ENCODE measurements at places on chromosomes 7 and 10.
A peak's percentile ranks its signal among the peaks of the same experiment; 100 is the strongest.

DNA sequence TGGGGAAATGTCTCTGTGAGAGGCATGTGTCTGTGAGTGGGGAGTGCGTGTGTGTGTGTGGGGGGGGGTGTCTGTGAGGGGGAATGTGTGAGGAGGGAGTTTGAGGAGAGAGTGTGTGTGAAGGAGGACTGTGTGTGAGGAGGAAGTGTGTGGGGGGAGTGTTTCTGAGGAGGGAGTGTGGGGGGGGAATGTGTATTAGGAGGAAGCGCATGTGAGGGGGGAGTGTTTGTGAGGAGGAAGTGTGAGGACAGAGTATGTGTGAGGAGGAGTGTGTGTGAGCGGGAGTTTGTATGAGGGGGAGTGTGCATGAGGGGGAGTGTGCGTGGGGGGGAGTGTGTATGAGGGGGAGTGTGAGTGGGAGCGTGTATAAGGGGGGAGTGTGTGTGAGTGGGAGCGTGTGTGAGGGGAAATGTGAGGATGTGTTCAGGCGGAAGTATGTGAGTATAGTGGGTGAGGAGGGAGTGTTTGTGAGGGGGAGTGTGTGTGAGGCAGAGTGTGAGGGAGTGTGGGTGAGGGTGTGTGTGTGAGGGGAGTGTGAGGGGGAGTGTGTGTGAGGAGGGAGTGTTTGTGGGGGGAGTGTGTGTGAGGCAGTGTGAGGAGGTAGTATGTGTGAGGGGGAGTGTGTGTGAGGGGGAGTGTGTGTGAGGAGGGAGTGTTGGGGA, 21.8 kb upstream of the PTPRN2 start:
- no peak for DNase-seq

GRCh38 chr7:112162784-112163506, 43.3 kb downstream of the DOCK4 start:
- DNase-seq, result peak; percentile 19

DNA sequence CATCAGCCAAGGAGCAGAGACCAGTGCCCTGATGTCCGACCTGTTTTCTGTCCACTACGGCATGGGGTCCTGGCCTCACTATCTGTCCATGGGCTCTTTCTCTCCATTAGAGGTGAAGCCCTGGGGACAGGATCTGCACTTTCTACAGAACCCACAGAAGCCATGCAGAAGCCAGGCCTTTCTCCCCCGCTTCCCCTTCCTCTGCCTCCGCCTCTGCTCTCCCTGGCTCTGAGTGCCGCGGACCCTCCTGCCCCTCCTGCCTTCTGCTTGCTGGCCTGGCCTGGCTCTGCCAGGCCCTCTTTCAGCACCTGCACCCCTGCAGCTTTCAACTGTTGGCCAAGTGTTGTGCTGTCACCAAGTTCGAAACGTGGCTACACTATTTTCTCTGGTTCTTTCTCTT, 439.8 kb upstream of the ZMIZ1 start:
- DNase-seq, result no peak

GRCh38 chr7:99028261-99028973, 115.5 kb downstream of the SMURF1 start:
- no peak for DNase-seq

GRCh38 chr10:132468216-132468615, 69.4 kb upstream of the INPP5A start:
- no peak for DNase-seq

DNA sequence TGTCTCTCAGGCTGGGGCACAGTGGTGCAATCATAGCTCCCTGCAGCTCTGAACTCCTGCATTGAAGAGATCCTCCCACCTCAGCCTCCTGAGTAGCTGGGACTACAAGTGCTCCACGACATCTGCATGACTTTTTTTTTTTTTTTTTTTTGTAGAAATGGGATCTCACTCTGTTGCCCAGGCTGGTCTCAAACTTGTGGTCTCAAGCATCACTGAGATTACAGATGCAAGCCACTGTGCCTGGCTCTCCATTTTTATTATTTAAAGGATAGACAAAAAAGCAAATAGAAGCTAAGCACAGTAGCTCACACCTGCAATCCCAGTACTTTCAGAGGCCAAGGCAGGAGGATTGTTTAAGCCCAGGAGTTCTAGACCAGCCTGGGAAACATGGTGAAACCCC, 13.0 kb upstream of the KCTD7 start:
- no peak for DNase-seq

DNA sequence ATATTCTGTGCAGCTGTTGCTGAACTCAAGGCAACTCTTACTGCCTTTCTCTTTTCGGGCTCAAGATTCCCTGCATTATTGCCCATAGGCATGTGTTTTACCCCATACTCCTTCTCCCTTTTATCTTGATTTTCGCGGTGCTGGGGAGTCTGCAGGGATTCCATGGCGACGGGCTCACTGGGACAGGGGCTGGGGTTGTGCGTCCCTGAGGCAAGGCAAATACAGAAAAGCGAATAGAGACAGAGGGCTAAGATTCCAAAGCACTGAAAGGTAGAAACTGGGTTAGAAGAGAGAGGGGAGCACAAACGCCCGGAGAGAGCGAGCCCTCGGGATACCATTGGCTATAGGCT, 519 bp upstream of the RPP38 start:
- DNase-seq, result no peak

DNA sequence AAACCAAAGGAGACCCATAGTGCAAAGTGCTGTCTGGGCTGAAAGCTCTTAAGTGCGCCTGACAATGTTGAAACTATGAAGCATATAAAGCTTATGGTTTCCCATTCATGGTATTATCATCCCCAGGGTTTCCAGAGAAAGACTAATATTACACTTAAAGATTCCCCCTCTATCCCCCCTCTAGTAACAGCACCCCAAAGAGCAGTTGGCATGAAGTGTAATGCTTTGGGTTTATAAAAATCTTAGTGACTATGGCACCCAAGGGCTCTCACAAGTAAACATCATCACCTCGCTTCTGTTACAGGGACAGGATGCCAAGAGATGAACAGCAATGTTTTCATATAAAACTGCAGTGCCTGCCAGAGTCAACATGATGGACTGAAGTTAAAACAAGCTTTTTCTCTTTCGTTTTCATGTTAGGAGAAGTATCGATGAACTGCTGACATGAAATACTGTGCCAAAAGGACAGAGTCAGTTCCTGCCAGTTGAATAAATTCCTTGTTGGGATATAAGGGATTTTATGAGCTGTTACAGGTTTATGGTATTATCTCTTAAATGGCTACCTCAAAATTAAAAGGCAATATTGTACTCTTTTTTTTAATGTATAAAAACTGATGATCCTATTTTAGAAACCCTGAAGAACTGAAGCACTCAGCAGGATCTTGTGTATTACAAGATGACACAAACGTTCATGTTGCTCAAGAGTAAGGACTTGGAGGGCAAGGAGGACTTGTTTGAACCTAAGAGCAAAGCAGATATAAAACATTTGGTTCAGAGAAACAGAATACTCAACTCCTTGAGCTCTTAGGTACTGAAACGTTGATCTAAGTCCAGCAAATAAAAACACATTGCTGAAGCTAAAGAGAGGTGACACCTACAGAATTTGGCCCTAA, 203.7 kb upstream of the IMMP2L start:
- DNase-seq, result peak; percentile 69

GRCh38 chr7:92461027-92462003, 14.0 kb downstream of the GATAD1 start:
- DNase-seq, result peak; percentile 72

- DNase-seq, result no peak
Observed at GRCh38 chr7:135236727-135237126, 3.1 kb downstream of the STRA8 start.

DNA sequence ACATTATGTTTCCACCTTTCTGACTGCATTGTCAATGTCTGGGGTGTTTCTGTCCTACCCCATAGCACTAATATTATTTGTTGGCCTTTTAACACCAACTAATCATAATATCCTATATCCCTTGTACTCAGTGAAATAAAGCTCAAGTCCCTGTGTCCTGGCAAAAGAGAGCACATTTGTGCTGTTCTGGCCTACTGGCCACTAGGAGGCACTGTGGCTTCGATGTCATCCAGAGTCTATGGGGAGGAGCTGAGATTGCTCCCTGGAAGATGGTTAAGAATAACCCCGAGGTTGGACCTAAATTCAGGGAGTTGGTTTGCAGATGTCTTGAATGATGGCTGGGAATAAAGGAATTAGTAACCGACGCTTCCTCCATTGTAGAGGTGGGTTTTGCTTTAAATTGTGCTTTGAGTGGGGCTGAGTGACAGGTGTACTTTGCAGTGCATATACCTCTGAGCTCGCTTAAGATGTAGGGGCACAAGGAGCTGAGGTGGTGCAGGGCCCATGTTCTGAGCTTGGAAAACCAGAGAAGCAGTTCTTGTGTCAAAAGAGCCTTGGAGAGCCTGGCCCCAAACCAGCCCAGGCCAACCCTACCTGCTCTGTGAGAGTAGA, 191.2 kb upstream of the PRSS1 start:
- peak; percentile 89 for DNase-seq

GRCh38 chr7:5795752-5796475, 14.5 kb upstream of the RNF216 start:
- no peak for DNase-seq

DNA sequence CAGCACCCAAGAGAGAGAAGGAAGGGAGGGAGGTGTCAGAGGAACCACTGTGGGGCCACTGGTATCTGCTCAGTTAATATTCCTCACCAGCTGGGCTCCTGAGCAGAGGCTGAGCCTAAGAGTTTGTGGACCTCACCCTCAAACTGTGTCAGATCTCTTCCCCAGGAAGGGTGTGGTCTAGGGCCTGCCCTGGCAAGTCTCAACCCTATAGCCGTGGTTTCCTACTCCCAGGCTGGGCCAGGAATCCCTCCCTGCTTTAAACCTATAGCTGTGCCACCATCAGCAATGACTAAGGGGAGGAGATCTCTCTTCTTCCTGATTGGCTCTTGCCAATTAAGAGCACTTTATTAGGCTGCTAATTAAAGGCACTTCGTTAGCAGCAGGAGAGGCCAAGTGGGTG, 29.9 kb downstream of the POLL start:
- no peak for DNase-seq

GRCh38 chr10:79354141-79354540, 6.9 kb downstream of the PPIF start:
- no peak for DNase-seq

GRCh38 chr7:135260930-135261721, 27.5 kb downstream of the STRA8 start:
- DNase-seq, result no peak

DNA sequence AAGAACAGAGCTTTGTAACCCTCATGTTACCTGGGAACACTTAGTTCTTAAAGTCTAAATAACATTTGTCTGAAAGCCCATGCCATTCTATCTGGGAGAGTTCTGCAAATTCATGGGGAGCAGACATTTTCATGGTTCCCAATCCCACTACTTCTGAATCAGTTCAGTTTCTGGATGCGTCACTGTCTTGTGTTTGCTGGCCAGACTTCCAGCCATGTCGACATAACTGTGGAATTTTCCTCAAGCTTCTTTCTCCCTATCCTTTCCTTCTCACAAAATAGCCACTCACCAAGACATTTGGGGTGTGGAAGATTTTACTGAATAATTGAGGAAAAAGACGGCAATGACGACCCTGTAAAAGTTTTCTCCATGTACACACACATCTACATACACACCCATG, 272.5 kb downstream of the NEBL start:
- DNase-seq, result no peak

GRCh38 chr10:1472178-1472958, 265.0 kb downstream of the ADARB2 start:
- DNase-seq, result no peak

GRCh38 chr10:33566001-33566400, 231.5 kb upstream of the NRP1 start:
- no peak for DNase-seq

DNA sequence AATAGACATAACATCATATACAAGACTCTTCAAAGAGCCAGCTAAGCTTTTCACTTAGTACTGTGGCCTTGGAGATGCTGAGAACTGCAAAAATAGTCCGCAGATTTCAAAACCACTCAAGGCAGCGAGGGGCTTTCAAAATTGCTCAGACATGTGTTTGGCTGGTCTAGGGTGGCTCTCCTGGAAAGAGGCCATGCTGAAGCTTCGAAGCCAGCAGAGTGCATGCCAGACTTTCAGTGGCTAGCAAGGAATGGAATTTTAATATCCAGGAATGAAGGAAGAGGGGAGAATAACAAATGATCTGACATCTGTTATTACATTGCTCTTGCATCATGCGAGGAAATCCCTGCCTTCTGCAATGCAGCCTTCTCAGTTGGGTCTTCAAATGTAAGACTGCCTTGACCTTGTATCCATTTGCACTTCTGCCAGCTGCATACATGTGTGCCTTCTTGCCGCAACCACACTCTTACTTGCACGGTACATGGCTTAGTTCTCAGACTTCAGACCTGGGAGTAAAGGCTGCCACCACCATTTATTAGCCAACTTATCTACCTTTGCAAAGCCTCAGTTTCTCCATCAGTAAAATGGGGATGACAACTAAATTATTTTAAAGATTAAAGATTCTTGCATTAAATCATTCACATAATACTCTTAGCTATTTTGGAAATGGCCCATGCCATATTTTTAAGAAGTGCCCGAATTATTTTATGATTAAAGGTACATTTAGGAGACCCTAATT, 55.9 kb downstream of the ITIH5 start:
- DNase-seq, result peak; percentile 13

GRCh38 chr7:84145892-84146291, 48.7 kb downstream of the SEMA3A start:
- DNase-seq, result no peak

DNA sequence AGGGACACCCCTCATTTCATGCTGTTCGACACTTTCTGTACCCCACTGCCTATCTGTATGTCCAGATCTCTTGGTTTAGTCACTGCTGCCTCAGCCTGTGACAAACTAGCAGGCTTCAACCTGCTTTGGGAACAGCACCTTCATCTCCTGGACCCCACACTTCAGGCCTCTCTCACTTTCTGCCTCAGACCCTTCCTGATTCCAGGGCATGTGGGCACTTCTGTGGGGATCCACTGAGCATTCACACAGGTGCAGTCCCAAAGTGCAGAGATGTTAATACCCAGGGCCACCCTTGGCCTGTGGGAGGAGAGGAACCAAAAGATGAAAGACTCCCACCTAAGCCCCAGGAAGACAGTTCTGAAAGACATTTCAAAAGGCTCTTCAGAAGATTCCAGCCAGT, 29.4 kb upstream of the C10orf71 start:
- no peak for DNase-seq

- peak; percentile 23 for DNase-seq
Observed at GRCh38 chr10:92177546-92177945, 113.3 kb downstream of the CPEB3 start.

- peak; percentile 71 for DNase-seq
Observed at GRCh38 chr7:133354546-133355324, 101.9 kb downstream of the EXOC4 start.

DNA sequence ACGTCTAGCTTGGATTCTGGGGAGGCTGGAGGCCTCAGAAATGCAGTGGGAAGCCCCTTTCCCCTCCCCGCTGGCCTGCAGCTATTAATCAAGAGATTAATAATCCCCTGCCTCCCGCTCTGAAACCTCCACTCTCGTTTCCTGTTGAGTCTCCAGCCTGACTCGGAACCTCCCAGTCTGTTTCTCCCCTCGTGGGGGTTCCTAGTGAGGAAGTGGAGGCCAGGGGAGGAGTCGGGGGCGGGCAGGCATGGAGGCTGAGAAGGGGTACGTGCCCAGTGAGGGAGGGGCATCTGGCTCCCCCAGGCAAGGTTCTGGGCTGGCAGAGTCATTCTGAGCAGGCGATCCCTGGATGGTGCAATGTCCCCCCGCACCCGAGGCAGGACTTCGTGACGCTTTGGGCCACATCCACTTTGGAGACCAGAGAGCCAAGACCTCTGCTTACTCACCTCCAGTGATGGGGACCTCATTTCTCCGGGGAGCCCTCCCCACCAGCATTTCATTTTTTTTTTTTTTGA, 73.6 kb downstream of the COL26A1 start:
- no peak for DNase-seq

GRCh38 chr7:148669927-148670326, 28.8 kb upstream of the CUL1 start:
- DNase-seq, result no peak

All from choroid plexus epithelial cell (primary cell).